HCT116 (cell line): ENCODE measurements at places on chromosomes 11 and 22. TPM values are rescaled to one million over a fixed set of nuclear protein-coding genes. Genes with fewer than 3 reads are reported as not detected.

KCNK7 gene
- 0.61 TPM for total RNA-seq

SESN3 gene
- total RNA-seq, result 4.2 TPM

CECR2 gene
- total RNA-seq, result 6.0 TPM

MS4A6E gene
- not detected for total RNA-seq

IRAG1 gene
- 3.7 TPM for total RNA-seq

SLC6A5 gene
- total RNA-seq, result not detected

SLC43A1 gene
- total RNA-seq, result 11.8 TPM

KCNQ1 gene
- 10.7 TPM for total RNA-seq

HEPN1 gene
- not detected for total RNA-seq

TANGO2 gene
- 17.0 TPM for total RNA-seq

DGCR6 gene
- 4.6 TPM for total RNA-seq

POU2AF3 gene
- total RNA-seq, result not detected

CNGA4 gene
- total RNA-seq, result 0.27 TPM

NLRP10 gene
- total RNA-seq, result not detected

ZNF280B gene
- total RNA-seq, result 5.5 TPM

TIGD3 gene
- total RNA-seq, result 2.4 TPM
